A172 (cell line): ENCODE measurements at places on chromosomes 11 and 22.

GRCh38 chr11:19460718-19461405 lies 220.1 kb upstream of the E2F8 start:
- DNase-seq = peak; percentile 13

- DNase-seq = no peak
These were observed 58.2 kb upstream of the B3GAT1 start for GRCh38 chr11:134470238-134470637.

- peak; percentile 18 for DNase-seq
These were observed 49.9 kb upstream of the GRK3 start for GRCh38 chr22:25514436-25515180.

- no peak for DNase-seq
These were observed 381.8 kb downstream of the TBC1D22A start for GRCh38 chr22:47144076-47144765.

DNA sequence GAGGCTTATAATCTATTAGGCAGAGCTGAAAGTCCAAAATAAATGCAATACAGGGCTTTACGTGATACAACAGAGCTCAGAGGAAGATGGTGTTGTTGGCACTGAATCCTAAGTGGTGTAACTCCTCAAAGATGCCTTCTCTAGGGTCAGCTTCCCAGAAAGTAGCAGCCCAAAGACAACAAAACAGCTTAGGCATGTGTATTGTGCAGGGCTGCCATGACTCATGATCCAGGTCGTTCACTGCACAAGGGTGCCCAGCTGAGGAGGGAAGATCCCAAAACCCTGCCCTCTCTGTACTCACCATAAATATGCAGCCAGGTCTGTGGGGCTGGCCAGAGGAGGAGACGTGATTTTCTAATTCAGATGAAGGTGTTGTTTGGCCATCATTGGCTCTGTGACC lies 59.4 kb upstream of the NNMT start:
- no peak for DNase-seq

DNA sequence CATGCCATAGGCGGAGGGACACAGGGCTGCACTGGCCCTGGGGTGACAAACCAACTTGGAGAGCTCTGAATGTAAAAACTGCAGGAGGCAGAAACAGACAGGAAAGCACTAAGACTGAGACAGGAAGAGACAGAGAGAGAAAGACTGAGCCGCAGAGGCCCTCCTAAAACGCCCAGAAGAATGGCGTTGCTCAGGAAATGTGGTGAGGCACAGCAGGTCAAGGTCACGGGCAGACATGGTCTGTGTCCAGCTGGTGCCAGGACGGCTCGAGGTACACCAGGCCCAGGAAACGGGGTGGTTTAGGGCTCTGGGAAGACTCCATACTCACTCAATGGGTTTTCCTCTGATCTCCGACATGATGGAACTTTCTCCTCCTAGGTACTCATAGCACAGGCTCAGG lies 29.1 kb downstream of the MAFF start:
- no peak for DNase-seq

DNA sequence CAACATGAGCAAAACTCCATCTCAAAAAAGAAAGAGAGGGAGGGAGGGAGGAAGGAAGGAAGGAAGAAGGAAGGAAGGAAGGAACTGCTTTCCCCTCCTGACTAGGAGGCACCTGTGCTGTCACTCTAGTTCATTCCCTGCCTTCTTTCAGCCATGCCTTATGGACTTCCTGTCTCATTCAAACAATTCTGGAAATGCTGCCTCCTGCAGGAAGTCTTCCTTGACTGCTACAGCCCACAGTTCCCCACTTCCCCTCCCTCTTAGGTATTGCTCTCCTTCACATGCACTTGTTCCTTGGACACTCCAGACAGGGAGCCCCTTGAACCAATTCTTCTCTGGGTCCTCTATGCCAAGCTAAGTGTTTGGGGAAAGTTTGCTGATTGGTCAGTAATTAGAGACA lies 31.6 kb upstream of the WNT11 start:
- DNase-seq = peak; percentile 64

GRCh38 chr22:44462246-44463010 lies 35.6 kb downstream of the RTL6 start:
- no peak for DNase-seq
